H7 (cell line): ENCODE measurements at places on chromosomes 16 and 17. TPM values are rescaled to one million over a fixed set of nuclear protein-coding genes. Genes with fewer than 3 reads are reported as not detected.
A peak's percentile ranks its signal among the peaks of the same experiment; 100 is the strongest.

GRCh38 chr16:55033225-55034156 is 102.8 kb downstream of the IRX5 start:
- no peak for DNase-seq

DNA sequence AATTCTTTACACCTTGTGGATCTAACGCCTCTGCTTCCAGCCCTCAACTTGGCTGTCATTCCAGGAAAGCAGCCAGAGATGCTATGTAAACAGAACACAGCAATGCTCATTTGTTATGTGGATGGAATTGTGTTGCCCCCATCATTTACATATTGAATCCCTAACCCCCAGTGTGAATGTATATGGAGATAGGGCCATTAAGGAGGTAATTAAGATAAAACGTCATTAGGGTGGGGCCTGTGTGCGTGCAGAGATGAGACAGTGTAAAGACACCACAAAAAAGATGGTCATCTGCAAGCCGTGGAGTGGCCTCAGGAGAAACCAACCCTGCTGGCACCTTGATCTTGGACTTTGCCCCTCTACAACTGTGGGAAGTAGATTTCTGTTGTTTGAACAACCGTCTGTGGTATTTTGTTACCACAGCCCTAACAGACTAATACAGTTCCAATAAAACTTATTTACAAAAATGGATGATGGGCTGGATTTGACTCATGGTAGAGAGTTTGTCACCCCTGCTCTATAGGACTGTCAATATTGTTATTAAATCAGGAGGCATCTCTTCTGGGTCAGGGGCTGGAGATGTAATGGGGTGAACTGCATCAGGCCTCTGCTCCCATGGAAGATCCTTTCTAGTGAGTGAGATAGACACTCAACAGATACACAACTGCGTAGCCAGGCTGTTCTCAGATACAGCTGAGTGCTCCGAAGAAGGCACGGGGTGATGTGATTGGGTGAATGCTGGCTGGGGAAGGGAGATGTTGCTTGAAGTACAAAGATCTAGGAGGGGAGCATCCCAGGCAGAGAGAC is 339.0 kb downstream of the SNX29 start:
- no peak for DNase-seq

DNA sequence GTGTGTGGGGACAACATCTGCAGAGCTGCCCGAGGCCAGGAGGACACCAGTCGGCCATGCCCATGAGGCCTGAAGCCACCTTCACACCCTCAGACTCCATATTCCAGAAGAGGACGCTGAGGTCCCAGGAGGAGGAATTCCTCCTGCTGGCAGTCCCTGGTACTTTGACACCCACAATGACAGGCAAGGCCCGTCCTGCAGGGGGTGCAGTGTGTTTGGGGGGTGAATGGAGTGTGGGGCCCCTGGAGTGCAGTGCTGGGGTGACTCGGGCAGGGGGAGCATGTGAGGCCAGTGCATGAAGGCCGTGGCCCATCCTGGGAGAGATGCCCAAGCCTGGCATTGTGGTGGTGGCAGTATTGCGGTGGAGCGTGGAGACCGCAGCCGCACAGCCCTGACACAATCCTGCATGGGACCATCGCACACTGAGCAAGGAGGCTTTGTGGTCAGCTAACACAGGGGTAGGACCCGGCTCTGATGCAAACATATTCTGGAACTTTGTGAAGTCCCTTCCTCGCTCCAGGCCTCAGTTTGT is 52.2 kb downstream of the ZDHHC7 start:
- DNase-seq, result peak; percentile 74

- no peak for DNase-seq
Observed at GRCh38 chr17:33200587-33200986, 92.5 kb downstream of the ASIC2 start.

Gene PLA2G10
- not detected in 2 replicates for total RNA-seq

GRCh38 chr17:50190293-50190602 is 11.2 kb downstream of the COL1A1 start:
- no peak for DNase-seq

DNA sequence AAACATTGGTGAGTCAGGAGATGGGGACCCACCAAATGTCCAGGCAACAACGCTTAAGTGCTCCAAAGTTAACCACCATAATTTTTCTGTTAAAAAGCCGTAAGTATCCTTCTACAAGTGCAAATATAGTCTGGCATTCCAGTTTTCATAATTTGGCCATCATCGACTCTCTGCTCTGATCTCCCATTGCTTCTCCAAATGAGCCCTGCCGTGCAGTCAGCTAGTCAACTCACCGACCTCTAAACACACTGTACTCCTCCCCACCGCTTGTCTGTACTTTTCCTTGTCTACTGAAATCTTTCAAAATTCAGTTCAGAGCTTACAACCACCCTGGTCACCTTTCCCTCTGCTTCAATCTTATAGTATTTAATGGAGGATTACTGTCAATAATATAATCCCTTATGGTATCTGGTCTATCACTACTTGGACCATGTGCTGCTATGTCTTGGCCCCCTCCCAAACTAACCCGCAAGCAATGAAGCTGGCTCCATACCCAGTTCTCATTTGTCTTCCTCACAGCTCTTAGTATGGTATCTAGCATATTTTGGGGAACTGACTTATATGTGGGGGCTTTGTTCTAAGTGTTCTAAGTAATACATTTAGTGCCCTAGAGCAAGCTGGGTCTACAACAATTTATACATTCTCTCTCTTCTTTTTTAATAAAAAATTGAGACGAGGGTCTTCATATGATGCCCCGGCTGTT is 52.7 kb upstream of the SLC25A19 start:
- DNase-seq, result no peak

Gene DYNLRB2
- 0.42 TPM in 1 of 2 replicates, not detected in the other for total RNA-seq

GRCh38 chr16:74296104-74296431 is 546 bp upstream of the PSMD7 start:
- no peak for DNase-seq

GRCh38 chr16:4293181-4293716 is 20.4 kb upstream of the TFAP4 start:
- DNase-seq, result peak; percentile 63
